ENCODE measurements at places on chromosomes 11 and 22.
A peak's percentile ranks its signal among the peaks of the same experiment; 100 is the strongest.

- DNase-seq = peak; percentile 80
Observed at GRCh38 chr11:67504950-67505581, at the start of gene PITPNM1. Gene PITPNM1, minus strand, starts transcription at chr11:67505363. Its CDS starts 1,183 bp downstream, at chr11:67504180.

DNA sequence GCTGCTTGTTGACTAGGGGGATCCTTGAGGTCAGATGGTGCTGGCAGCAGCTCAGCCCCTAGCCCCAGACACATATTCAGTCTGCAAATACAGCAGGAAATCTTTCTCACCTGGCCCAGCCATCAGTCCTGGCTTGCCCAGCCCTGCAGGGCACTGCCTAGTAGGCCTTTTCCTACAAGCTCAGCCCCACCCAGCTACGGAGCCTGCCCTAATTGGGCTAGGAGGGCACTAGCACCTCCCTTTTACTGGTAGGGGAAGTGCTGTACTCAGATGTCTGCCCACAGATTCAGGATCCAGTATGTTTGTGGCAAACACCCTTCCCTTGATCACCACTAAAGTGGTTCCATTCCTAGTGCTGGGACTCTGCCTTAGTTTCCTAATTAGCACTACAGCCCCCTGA, 257.1 kb upstream of the CADM1 start:
- DNase-seq = peak; percentile 33

- DNase-seq = no peak
Observed at GRCh38 chr11:69427337-69427736, 54.1 kb upstream of the LINC01488 start.

- DNase-seq = no peak
Observed at GRCh38 chr11:66076561-66076960, 6.5 kb downstream of the PACS1 start.

DNA sequence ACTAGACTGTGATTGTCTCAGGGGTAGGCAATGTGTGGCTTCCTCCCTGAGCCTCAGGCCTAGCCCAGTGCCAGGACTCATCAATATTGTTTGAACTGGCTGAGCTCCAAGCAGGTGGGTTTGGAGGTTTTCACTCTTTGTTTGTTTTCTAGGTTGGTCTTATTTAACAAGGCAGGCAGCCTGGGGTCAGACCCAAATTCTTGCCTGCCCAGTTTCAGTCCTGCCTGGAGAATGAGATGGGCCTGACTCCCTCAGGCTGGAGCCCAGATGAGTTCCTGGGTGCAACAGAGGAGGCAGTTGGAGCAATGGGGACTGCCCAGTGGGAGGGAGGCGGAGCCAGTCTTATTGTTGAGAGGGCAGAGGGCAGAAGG, 28.3 kb upstream of the TP53I11 start:
- no peak for DNase-seq

DNA sequence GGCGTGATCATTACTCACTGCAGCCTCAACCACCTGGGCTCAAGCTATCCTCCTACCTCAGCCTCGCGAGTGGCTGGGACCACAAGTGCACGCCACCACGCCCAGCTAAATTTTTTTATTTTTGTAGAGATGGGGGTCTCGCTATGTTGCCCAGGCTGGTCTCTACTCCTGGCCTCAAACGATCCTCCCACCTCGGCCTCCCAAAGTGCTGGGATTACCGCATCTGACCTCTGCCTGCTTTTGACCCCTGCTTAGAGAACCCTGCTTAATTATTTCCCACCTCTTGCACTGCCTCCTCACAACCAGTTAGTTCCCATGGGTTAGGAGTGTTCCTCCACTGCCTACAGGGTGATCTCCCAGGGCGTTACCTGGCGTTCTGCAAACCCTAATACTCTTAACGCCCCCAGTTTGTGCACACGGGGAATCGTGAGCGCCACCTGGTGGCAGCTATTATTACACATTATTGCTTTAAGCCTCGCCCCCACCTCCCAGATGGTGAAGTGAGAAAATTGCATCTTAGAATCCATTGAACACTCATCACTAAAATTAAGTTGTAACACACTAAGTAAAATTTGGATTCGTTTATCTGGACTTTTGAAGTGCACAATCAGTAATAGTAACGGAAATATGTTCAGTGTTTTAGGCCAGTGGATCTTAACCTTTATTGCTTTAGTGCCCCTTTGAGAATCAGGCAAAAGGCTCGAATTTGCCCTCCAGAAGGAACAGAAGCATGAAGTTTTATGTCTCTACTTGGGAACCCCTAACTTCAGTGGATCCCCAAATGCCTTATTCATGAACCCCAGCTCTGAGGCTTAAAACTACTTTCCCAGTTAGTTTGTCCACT, 61.4 kb upstream of the ASPHD2 start:
- DNase-seq = no peak
